ENCODE measurements at places on chromosomes 7 and 10.

GRCh38 chr10:75035975-75036708 is 75.3 kb upstream of the SAMD8 start:
- no peak for DNase-seq

- DNase-seq: no peak
These were observed 236.8 kb upstream of the LRRN3 start for GRCh38 chr7:110854166-110854565.

- peak; percentile 48 for DNase-seq
These were observed 47.4 kb downstream of the ORC5 start for GRCh38 chr7:104160375-104160774.

- no peak for DNase-seq
These were observed 15.3 kb downstream of the ZFAND4 start for GRCh38 chr10:45657033-45657926.

DNA sequence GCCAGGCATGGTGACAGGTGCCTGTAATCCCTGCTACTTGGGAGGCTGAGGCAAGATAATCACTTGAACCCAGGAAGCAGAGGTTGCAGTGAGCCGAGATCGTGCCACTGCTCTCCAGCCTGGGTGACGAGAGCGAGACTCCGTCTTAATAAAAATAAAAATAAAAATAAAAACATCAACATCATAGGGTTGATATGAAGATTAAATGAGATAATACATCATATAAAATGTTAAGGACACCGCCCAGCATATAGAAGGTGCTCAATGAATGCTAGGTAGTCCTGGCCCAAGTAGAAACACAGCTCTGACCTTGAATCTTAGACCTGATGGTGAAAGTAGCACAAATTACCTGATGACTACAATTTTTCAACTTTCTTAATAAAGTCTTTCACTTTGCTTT is 74.0 kb downstream of the PAX2 start:
- no peak for DNase-seq

DNA sequence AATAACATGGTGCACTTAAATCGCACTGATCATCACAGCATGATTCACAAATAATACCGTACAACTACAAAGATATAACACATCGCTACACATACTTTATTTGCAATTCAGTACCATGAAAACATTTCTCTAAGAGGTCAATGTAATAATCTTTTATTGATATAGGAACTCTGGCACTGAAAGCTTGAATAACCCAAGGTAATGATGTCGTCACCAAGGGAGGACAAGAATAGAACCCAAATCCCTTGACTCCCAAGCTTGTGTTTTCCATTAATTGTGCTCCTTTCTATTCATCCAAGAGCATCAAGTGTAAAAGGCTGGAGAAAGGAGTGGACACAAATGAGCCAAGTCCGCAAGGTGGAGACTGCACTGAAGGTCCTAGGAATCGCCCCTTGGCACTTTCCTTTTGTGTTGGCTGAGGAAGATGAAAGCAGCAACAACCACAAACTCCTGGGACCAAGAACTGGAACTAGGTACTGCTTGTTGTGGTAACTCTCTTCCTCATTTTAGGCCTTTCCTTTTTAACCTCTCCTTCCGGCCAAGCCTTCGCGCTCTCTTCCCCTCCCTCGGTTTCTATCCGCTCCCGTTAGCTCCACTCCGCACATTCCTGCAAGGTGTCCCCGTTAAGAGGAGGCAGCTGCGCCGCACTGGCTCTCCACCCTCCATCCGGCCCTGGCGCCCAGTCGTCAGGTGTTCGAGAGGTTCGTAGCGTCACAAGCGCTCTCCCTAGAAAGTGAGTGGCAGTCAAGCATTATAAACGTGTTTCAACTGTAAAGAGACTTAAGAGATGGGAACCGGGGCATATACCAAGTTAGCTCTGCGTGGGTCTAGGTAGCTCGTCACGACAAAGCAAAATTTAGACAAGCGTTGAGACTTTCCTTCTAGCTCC is 1.0 kb upstream of the CBLL1 start:
- peak; percentile 71 for DNase-seq

DNA sequence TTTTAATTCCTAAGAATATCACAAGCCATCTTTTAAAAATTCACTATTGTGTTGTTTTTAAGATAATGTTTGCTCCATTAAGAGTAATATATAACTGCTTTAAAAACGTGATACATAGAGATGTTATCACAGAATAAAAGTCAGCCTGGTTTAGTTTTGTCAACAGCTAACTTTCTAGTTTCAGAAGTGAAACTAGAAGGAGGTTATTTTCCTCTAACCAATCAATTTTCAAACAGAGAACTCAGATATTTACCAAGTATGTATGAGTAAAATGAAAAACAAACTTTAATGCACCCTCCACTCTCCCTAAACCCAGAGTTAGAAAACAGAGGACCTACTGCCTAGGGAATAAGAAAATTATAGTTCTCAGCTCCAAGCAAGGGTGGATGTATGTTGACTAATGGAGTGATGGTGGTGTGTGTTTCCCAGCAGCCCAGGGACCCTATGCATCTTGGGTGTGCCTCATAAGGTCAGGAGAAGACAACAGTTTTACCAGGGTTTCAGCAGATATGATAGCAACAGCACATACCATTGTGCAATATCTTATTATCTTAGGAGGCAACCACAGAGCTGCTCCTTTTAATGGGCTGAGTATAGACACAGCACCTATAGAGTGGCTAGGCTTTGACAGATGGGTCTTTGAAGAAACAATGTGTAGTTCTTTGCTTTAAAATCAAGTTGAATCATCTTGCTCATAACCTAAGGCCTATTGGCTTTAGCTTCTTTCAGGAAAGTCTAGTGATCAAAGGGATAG is 58.4 kb downstream of the PTPRZ1 start:
- no peak for DNase-seq

- DNase-seq: no peak
These were observed 26.1 kb downstream of the SH3PXD2A start for GRCh38 chr10:103829278-103829677.

- no peak for DNase-seq
These were observed 34.5 kb upstream of the PRKAR1B start for GRCh38 chr7:761631-762030.

- no peak for DNase-seq
These were observed 7.5 kb upstream of the SMNDC1 start for GRCh38 chr10:110312206-110312605.

DNA sequence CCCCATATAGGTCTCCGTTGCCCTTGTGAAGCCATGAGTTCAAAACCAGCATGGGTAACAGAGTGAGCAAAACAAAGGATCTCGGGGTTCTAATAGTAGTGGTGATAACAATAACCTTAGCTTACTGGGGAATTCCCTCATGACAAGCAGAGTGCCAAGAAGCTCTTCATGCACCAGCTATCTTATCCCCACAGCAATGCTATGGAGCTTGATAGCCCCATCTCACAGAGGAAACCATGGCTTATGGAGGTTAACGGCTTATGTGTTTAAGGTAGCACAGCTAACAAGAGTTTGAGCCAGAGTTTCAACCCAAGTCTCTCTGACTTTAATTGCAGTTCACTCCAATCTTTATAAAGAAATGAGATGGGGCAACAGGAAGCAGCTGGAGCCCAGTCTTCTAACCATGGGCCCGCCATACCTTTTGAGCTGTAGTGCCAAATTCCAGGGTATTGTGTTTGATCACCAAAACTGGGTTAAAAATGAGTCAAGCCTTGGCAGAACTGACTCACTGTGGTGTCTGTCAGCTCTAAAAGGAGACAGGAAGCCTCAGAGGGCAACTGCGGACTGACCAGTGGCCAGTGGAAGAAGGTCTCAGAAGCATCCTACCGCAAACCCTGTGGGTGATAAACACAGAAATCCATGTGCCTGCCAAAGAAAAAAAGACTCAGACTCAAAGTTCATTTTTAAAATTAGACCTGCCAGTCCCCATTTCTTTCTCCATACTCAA is 16.5 kb upstream of the PLAU start:
- no peak for DNase-seq

DNA sequence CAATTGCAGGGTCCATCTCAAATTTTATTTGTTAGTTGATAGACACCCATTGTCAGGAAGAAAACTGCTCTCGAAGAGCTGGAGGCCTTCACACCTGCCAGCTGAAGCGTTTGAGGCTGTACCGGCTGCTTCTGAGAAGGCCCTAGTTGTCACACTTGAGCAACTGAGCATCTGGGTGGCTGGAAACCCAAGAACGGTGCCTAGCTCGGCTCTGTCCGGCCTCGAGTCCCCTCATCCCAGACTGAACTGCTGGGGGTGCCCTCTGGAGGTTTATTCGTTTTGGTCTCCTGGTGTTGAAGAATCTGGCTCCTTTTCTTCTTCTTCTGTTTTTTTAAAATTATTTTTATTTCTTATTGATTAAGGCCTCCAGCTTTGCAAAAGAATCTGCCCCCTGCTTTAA is 59.3 kb upstream of the EXOC6 start:
- no peak for DNase-seq

DNA sequence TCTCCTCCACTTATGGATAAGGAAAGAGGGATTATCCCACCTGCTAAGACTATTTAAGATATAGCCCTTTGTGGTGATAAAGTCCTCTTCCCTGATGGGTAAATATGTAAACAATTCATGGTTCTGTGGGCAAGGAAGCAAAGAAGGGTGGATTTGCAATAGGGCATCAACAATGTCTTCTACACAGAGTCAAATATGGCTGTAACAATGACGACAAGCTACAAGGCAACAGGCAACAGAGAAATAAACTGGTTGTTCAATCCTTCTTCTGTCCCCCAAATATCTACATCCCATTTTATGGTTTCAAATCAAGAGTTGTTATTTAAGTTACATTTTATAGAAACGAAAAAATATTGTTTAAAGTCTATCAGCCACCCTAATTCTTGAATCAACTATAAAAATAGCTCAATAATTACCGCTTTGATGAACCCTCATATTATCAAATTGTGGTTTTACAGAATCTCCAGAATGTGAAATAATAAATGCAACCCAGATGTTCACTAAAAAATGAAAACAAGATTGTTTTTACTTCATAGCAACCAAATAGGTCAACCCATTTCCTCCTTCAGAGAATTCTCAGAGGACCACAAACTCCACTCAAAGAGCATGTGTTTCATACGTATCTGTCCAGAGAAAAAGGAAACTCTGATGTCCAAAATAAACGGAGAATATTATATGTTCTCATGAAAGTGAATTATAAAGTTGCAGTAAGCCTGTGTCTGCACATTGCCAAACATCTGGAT is 13.8 kb downstream of the CYTH3 start:
- no peak for DNase-seq

DNA sequence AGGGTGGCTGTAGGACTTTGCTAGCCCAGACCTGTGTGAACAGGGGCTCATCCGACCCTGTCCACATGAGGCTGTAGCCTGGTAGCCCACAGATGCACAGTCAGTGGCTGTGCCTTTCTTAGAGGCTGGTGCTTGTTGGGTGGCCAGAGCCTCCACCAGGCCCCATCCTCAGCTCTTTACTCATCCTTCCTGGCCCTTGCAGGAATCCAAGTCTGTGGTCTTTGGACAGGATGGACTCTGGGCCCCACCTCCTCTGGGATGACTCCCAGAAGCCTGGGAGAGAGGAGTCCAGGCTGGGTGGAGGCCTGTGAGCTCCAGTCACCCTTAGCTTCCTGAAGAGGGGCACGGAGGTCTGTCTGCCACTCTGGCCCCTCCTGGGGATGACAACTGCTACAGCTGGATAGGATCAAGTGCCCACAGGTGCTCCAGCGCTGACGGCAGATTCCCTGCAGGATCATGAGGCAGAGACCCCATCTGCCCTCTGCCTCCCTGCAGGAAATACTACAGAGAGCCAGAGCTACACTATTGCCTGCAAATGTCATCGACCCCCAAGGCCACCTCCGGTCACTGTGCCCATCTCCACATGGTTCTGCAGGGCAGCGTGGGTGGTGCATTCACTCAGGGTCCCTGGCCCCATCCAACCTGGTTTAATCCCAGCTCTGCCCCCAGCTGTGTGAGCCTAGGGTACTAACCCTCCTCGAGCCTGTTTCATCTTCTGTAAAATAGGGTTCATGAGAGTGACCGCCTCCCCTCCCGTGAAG is 114.5 kb downstream of the PTPN20 start:
- DNase-seq: no peak

- no peak for DNase-seq
These were observed 49.4 kb upstream of the CADPS2 start for GRCh38 chr7:122935620-122936019.
